ENCODE measurements at places on chromosomes 2 and 18.

GRCh38 chr18:10314066-10314465, 140.4 kb upstream of the APCDD1 start:
- DNase-seq, result no peak

DNA sequence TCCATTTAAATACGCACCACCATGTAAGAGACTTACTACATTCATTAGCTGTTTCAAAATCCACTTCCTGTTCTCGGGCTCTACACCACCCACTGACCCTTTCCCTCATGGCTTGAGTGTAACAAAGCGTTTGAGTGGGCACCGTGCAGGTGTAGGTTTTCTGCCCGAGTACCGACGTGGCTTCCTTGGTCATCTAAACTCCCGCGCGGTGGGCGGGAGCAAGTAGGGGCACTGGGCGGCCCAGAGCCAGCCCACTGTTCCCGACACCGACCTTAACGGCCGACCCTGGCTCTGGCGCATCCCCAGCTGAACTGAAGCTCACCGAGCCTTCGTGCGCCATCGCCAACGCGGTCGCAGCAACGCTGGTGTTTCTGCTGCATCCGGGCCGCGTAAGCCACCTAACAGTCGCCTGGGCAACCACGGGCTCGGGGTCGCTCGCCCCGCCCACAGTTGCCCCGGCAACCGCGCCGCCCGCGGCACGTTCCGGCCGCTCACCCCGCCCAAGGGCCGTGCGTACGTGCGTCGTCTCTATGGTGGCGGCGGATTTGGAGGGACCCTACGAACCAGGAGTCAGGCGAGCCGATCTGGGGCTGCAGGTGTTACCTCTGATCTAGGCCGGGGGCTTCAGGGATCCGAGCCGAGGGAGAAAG, at the start of the genes C2orf81 and WDR54:
Gene C2orf81, minus strand, starts transcription at position 399 of the 650 bp plus-strand sequence. Its CDS starts 59 bp downstream, at position 340.
Gene WDR54, plus strand, starts transcription at position 510 of the 650 bp plus-strand sequence. CDS start 424 bp downstream, outside the sequence.
- peak; percentile 95 for DNase-seq

- no peak for DNase-seq
These were observed 68.8 kb upstream of the CDC42EP3 start for GRCh38 chr2:37740164-37740739.

DNA sequence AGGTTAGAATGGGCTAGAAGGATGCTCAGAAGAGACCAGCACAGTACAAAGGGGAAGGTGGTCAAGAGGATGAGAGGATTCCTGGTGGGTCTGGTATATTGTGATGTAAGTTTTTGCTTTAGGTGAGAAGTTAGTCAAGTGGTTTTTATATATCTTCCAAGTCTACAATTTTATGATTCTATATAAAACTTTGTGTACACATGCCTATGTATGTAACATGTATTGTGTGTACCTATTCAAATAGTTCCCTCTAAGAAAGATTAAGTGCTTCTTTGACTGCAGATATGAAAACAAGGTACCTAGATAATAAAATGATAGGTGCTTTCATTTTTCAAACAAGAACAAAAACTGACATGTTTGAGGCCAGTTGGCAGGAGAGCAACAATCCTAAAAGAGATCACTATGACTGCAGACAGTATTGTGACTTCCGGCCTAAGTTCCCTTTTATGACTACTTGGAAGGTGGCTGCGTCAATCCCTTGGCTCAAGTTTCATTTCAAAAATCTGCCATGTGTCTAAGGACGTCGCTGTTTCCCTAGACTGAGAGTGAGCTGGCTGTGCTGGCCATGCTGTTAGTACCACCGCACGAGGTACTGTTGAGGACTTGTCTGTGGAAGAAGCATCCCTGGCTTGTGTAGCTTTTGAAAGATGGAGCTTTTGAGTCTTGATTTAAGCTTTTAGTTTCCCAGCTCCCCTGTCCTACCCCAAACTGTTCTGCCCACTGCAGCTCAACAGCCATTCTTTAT, 123.1 kb downstream of the PRPF40A start:
- DNase-seq, result no peak

- DNase-seq, result no peak
These were observed 1.1 kb downstream of the PUM2 start for GRCh38 chr2:20349513-20349921.

- DNase-seq, result no peak
These were observed 599.2 kb downstream of the NR4A2 start for GRCh38 chr2:155733091-155733853.

DNA sequence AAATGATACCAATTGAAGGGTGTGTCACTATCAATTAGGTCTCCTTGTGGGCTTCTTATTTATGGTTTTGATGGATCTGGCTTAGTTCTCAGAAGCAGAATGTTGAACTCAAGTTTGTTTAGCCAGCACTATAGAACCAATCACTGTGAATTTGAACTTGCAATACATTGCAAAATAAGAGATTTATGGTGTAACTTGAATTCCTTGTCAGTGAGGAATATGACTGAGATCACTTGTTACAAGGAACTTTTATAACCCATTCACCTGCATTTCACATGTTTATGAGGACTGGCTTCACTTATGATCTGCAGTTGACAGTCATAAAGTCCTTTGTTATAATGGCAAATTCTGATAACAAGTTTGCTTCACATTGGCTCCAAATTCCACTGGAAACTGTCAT, 9.8 kb downstream of the GATA6 start:
- no peak for DNase-seq

GRCh38 chr18:10893761-10894160, 255.6 kb downstream of the PIEZO2 start:
- DNase-seq, result no peak

- no peak for DNase-seq
These were observed 88.3 kb downstream of the CAMKMT start for GRCh38 chr2:44450082-44450481.

DNA sequence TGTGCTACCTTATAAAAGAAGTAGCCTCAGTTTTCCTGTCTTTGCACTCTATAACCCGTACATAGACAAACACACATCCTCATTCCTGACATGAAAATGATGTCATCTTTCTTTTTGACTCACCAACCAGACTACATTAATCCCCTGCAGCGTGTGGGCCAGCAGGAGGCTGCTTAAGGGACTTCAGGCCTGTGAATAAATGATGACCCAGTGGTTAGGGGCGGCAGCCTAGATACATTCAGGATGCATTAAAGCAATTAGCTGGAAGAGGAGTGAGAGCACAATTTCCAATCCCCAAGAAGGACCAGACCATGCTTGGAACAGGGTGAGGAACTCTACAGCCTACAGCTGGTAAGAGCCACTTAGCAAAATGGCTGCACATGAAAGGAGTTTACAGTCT, 57.3 kb upstream of the KLF7 start:
- no peak for DNase-seq

DNA sequence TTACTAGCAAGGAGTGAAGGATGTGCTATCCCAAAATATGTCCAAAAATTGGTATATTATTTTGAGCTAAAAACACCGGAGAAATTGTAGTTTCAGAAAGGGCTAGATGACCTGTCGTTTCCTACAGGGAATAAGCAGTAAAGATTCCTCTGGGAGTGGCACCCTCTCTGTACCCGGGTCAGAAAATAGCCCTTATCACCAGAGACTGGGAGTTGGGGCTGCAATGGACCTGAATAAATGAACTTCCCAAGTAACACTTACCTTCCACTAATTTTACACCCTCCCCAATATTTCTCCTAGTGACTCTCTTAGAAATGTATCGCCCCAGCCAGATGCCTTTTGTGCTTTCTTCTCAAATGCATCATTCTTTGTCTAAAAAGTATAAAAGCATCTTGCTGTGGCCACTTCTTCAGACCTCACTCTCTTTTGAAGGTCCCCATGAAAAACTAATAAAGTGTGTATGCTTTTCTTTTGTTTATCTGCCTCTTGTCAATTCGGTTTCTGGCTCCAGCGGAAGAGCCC, 734 bp upstream of the RMC1 start:
- no peak for DNase-seq
